GM04503 (cell line): ENCODE measurements at places on chromosomes 2 and 18.
A peak's percentile ranks its signal among the peaks of the same experiment; 100 is the strongest.

DNA sequence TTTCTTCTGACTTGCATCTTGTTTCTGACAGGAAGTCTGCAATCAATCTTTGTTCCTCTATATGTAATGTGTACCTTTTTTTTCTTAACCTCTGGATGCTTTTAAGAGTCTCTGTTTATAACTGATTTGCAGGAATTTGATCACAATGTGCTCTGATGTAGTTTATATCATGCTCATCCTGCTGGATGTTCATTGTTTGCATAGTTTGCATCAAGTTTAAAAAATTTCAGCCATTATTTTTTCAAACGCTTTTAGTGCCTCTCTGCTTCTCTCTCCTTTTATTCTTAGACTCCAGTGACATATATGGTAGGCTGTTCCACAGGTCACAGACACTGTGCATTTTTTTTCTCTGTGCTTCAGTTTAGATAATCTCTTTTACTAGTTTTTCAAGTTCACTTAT is 23.9 kb downstream of the RBKS start:
- no peak for DNase-seq

- peak; percentile 89 for DNase-seq
Observed at GRCh38 chr2:223076573-223076972, 24.6 kb downstream of the KCNE4 start.

DNA sequence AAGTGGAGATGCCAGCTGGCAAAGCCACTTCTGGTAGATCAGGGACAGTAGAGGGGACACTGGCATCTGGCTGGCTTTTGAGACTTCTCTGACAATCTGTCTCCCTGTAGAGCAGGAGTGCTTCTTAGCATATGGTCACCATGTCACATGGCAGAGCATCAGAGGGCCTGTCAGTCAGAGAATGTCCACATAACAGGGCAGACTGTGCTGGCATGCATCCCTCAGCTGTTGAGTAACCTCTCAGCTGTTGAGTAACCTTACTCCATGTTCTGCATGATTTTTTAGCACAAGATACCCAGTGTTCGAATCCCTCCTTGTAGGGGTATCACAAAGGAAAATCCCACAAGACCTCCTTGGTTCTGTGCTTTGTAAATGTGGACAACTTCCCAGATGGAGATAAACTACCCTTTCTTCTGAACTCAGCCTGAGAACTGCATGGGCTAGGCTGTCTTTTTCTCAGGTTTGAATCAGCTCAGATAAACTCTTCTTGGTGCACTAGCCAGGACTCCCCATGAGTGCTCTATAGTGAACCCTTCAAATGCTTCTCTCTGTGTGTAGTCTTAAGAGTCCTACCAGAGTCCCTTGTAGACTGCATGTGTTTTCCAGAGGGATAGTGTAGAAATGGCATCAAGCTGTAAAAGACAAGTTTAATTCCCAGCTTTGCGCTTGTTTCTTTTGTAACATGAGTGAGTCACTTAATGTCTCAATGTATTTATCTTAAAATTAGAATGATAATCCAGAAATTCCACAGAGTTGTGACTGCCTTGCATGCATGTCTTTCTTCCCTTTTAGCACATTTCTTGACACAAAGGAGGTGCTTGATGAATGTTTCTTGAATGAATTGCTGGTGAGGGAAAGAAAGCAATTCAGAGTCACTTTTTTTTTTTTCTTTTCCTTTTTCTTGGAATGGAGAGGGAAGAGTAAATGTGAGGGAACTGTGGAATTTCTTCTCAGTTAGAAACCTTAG is 442.3 kb upstream of the HNMT start:
- DNase-seq = no peak

DNA sequence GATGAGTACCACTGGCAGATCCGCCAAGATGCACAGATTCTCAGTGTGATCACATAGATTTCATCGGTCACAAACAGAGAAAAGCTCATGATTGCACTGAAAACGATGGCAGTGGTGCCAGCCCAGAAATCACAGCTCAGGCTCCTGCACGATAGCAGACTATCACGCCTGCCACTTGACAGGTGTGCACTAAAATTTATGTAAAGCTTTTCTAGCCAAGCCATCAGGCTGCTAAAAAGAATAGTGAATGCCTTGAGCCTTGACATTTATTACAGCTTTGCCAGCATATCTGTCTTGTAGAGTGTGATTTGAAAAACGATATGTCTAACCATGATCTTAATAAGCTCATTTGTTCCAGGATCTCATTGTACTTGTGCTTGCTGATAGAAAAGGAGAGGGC is 409.5 kb upstream of the CWC22 start:
- no peak for DNase-seq

GRCh38 chr2:150063931-150064548 is 423.4 kb downstream of the RND3 start:
- no peak for DNase-seq

DNA sequence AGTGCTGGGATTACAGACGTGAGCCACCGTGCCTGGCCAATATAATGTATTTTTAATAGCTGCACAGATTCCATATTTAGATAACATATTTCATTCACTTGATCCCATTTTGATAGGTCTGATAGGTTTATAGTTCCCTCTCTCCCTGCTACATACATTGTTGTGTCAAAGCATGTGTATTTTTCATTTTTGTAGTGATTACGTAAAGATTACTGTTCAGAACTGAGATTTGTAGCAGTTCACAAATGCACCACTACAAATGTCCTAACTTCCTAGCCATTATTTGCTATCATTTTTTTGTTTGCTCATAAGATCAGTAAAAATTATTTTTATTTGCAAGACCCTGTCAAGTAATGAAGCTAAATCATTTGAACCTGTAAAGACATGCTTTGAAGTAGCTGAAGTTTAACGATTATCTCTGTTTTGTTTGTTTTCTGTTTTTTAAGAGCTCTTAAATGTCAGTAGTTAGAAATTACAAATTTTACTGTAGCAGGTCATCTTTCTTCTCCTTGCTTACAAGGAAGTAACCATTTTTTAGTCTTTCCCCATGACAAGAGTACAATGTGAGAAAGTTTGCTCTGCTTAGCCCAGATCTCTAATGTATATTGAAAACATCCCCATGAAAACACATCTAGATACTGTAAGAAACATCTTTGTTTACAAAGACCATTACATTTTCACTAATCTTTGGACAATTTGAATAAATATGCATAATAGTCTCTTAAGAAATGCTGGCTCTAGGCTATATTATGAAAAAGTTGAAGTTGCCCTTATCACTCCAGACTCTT is 54.1 kb downstream of the EML4 start:
- no peak for DNase-seq

DNA sequence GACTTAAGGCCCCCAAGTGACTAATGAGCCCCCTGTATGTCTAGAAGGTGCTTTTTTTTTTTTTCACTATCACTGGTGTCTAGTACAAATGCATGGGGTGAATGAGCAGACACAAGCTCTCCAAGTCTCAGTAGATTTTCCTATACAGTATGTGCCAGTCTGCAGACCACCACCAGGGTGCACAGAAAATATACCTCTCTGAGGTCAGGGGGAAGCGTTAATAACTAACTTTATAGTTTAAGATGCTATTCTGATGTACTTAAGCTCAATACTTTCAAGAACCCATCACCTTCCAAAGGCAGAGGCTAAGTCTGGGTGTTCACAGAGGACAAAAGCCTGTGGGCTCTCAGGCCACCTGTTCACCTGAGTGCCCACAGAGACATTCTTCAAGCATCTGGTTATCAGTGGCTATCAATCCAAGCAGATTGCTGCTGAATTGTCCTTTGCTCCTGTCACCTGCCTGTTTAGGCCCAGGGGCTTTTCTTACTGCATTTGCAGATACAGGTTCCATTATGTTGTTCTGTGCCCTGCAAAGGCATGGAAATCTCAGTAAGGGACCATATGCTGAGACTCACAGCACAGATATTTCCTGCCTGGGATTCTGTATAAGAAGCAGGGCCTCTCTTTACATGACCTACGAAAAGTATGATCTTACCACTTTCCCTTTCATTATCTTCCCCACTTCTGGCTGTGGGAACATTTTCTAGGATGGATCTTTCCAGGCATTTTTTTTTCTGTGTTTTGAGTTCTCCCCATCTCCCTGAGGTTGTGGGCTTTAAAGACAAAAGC is 534.6 kb downstream of the TNS1 start:
- no peak for DNase-seq

DNA sequence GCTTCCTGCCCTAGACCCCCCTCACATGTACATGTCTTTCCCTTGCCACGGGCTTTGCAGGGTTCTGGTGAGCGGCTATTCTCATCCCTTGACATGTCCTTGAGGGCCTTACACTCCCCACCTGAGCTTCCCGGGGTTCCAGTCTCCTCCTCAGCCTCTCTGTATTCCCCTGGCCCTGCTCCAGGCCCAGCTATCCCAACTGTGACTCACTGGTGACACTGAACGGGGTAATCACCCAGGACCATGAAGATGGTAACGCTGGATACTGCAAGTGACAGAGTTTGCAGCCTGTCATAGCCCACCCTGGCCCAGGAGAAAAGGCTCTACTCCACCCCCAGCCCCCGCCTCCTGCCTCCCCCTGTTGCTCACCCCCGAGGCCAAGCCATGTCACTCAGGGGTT is 27.3 kb downstream of the KIF3C start:
- DNase-seq = no peak

DNA sequence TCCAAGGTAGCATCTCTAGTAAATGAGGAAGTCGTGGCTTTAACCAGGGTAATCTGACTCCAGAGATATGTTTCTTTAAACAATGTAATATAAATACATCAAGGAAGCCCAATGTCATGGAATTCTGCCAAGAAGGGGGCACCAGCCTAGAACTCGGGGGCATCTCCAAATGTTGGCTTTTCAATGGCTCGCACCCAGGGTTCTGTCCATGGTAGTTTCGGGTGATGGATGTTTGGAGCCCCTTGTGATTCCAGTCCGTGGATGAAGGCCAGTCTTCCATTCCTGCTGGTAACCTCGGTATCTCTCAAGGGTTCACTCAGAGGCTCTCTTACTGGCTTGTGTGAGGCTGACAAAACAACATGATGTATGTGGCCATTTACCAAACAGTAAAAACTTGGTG is 91.7 kb upstream of the SPHKAP start:
- no peak for DNase-seq

DNA sequence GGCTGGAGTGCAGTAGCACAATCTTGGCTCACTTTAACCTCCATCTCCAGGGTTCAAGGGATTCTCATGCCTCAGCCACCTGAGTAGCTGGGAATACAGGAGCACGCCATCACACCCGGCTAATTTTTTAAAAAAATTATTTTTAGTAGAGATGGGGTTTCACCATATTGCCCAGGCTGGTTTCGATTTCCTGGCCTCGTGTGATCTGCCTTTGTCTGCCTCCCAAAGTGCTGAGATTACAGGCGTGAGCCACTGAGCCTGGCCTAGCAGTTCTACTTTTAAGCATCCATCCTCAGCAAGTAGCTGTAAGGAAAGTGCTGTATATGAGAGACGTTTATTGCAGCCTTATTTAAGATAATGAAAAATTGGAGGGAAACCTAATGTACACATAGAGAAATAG is 79.7 kb downstream of the ZDBF2 start:
- no peak for DNase-seq

DNA sequence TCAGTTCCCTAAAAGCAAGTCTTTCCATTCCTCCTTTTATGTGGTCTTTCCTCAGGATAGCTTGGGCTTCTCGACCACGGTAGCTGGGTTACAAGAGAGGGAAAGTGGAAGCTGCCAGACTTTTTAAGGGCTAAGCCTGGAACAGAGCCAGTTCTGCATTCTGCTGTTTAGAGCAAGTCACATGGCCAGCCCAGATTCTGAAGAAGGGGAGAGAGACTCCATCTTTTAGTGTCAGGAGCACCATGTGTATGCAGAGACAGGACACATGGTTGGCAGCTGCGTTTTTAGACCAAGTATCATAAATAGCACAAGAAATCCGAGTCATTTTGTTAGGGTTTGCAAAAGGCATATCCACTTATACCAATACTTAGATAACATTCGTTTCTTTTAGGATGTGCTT is 4.7 kb downstream of the HMSD start:
- no peak for DNase-seq

- no peak for DNase-seq
Observed at GRCh38 chr18:6254456-6254855, 160.3 kb downstream of the L3MBTL4 start.

DNA sequence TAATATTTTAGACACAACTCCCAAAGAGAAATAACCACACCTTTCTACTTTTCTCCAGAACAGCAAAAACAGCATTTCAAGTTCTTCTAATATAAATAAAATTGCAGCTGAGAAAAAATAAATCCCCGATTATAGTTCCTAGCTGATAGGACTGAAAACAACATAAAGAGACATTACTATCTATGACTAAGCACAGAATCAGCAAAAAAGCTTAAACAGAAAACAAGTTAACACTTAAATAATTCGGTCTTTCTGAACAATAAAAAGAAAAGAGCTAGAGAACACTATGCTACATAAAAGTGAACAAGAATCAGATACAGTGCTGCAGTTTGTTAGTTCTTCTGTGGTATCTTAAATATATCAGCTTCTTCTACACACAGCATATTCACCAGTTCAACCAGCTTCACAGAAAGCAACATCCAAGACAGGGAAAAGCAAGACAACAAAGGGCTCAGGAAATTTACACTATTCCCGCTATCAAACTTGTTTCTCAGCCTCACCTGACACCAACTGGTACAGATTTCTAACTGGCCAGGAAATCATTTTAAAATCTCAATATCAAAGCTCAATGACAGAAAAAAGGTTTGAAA is 28.6 kb downstream of the FEZ2 start:
- DNase-seq = no peak

DNA sequence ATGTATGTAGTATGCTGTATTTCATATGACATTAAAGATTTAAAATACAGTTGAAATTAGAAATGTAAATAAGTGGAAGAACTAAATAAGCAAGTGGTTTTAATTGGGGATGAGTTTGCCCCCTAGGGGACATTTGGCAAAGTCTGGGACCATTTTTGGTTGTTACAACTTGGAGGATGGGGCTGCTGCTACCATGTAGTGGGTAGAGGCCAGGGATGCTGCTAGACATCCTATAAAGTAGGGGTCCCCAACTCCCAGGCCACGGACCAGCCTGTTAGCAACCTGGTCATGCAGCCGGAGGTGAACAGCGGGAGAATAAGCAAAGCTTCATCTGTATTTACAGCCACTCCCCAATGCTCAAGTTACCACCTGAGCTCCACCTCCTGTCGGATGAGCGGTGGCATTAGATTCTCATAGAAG is 27.9 kb upstream of the ASNSD1 start:
- no peak for DNase-seq

- DNase-seq = no peak
Observed at GRCh38 chr18:421247-422155, 79.0 kb downstream of the COLEC12 start.

GRCh38 chr2:60502144-60502543 is 51.3 kb downstream of the BCL11A start:
- DNase-seq = no peak

DNA sequence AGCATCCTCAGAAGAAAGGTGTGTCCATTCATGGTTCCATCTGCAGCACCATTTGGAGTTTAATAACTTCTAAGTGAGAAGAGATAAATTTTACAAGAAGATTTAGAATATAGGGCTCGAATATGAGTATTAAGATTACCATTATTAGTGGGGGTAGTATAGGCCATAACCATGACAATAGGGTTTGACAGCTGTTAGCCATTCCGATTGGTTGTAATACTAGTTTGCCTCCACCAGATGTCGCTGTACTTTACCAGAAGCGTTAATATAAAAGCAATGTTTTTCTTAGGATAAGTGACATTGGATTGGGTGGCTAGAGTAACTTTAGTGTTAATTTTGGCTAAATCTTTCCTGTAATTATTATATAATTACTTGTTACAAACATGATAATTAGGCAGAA is 107.5 kb upstream of the SRD5A2 start:
- DNase-seq = no peak

GRCh38 chr2:241771286-241772062 is 5.1 kb upstream of the GAL3ST2 start:
- DNase-seq = no peak

GRCh38 chr2:224722250-224722649 is 6.1 kb upstream of the CCDC195 start:
- DNase-seq = no peak
